Fibroblast of gingiva (primary cell): ENCODE measurements at places on chromosomes 2 and 18.
A peak's percentile ranks its signal among the peaks of the same experiment; 100 is the strongest.

GRCh38 chr2:239960929-239961661 lies 64.0 kb downstream of the NDUFA10 start:
- no peak for DNase-seq

DNA sequence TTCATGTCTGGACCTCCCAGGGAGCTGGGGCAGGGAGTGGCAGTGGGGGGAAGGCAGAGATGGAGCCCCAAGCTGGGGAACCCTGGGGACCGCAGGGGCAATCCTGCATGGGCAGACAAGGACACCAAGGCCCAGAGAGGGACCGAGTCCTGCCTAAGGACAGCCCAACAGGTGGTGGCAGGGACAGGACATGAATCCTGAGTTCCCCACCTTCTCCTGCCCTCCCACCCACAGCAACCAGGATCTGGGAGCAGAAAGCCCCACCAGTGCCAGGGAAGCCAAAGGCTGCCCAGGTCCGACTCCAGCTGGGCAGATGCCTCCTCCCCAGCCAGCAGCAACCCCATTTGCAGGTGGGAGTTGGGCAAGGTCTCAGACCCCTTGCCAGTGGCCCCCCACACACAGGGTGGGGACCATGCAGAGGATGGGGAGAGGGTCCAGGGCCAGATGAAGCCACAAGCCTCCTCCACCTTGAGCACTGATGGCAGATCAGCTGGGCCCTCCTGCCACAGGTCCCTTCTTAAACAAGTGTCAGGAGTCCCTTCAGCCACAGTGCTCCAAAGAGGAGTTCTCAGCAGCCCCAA lies 6.3 kb downstream of the ADRA2B start:
- no peak for DNase-seq

DNA sequence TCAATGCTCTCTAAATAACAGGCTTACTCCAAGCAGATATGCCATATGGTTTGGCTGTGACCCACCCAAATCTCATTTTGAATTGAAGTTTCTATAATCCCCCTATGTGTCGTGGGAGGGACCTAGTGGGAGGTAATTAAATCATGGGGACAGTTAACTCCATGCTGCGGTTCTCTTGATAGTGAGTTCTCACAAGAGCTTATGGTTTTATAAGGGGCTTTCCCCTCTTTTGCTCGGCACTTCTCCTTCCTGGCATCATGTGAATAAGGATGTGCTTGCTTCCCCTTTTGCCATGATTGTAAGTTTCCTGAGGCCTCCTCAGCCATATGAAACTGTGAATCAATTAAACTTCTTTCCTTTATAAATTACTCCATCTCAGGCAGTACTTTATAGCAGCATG lies 302.7 kb upstream of the ZC3H15 start:
- DNase-seq: no peak

GRCh38 chr18:33099626-33100025 lies 326.8 kb upstream of the KLHL14 start:
- no peak for DNase-seq

GRCh38 chr2:241833101-241833663 lies 24.2 kb downstream of the NEU4 start:
- peak; percentile 6 for DNase-seq

DNA sequence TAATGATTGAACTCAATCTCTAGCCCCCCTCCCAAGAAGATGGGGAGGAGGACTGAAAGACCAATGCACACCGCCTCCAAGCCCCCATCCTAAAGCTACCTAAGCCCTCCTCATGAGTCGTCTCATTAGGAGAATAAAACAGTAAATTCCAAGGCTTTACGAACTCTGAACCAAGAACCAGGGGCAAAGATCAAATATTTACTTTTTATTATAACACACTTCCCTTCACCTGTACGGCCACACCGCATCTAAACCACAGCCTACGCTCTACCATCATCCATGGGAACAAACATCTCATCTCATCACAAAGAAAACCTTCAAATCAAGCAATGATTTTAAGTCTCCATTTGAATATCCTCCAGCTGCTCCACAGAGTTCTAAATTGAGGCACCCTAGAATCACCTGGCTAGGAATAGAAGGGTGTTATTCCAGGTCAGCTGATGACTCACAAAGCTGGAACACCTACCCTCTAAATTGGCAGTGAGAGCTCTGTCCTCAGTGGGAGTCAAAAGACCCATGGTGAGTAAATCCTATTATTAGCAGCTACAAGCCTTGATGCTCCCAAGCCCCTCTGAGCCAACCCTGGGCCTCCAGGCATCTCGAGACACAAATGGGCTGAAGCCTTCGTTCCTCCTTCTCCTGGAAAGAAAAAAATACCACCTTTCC lies 45.6 kb upstream of the BZW1 start:
- DNase-seq: no peak

DNA sequence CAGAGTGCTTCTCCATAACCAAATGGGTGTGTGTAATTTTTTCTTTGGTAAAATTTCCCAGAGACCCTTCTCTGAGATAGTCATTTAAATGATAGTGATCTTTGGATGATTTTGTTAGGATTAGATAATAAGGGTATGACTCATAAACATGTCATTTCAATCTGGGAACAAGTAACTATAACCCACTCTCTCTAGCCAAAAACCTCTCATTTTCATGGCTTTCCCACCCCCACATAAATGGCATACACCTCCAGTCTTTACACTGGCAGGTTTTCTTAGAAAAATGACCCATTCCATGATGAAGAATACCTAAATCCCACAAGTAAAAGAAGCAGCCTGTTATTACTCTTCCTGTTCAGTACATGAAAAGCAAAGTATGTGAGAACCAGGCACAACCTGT lies 572.0 kb upstream of the ZEB2 start:
- DNase-seq: no peak

DNA sequence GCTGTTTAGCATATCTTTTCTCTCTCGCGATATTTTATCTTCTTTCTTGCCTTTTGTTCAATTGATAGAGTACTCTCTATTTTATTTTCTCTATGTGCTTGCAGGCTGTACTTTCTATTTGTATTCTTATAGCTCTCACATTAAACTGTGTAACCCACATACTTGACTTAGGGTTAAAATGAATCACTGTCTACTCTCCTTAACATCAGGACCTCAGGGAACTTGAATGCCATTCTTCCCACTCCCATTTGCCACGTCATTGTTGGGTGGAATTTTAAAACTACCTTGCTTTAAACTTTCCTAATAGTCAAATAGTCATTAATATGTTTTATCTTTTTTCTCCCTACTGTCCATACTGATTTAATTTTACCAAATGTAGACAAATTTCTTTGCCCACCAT lies 269.7 kb downstream of the ALPK2 start:
- no peak for DNase-seq

DNA sequence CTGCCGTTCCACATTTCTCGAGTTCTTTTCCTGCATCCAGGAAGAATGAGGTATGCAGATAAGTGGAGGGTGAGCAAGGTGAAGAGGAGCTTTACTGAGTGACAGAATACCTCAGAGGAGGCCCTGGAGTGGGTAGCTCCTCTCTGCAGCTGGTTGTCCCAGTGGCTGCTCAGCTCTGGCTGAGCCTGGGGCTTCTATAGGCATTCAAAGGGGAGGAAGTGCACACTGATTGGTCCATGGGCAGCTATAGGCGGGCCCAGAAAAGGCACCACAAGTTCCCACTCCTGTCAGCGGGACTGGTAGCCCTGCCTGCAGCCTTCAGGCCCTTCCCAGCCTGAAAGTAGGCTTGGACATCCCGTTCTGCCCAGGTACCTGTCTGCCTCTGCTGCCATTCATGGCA lies 94.7 kb downstream of the DOK6 start:
- no peak for DNase-seq

DNA sequence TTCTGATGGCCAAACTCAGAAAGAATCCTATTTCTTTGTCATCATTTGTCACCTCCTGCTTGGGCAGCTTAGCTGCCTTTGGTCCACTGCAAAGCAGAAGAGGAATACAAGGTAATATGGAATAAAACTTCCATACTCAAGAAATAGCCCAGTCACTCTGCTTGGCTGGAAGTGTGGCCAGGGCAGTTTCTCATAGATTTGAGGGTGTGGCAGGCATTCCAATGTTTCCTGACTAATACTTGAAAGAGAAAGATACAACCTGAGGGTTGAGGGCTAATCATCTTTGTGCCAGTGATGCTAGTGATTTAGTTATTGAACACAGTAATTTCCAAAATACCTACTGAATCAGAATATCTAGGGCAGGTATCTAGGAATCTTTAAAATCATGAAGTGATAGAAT lies 83.1 kb downstream of the FAM161A start:
- DNase-seq: no peak

- no peak for DNase-seq
Observed at GRCh38 chr18:23968638-23969604, 45.6 kb upstream of the TTC39C start.

DNA sequence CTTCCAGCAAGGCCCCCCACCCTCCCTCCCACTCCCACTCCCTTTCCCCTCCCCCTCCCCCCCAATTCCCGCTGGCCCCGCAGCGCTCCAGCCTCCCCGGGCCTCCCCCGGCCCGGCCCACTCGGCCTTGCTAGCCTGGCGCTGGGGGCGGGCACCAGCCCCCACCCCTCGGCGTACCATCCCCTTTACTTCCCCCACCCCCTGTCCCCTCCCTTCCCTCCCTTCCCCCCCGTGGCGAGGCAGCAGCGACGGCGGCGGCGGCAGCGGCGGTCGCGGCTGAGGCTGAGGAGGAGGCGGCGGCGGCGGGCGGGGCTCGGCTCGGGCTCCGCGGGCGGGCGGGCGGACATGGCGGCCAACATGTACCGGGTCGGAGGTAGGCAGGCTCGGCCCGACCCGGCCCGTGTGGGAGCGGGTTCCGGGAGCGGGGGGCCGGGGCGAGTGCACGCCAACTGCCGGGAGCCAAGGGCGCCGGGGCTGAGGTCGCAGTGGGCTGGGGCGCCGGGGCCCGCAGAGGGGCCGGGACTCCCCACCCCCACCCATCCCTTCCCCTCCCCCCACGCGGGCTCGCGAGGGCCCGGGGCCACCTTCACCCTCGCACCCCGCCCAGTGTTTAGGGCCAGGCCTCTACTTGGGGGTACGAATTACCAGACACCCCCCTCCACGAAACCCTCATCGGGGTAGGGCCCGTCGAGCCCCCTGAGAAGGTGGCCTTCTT lies at the start of gene MTA3:
Gene MTA3 (plus strand): TSS at position 232 of the 715 bp plus-strand sequence. CDS start 114 bp downstream, at position 346.
- DNase-seq: peak; percentile 42

GRCh38 chr2:101763496-101764333 lies 66.2 kb downstream of the MAP4K4 start:
- DNase-seq: peak; percentile 36

DNA sequence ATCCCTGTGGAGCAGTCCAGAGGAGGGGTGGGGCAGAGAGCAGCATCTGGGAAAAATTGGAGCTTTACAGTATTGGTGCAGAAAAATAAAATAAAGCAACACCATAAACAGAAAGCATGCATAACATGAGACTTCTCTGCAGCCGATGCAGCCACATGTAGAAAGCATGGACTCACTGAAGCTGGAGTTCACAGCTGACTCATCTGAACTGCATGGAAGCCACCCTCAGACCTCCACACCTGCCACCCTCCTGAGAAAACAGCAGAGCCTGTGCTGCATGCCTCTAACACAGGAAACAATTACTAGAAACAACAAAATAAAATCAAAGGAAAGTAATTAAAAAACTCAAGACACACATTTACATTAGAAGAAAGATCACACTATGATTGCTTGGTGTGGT lies 169.4 kb upstream of the ALKAL2 start:
- DNase-seq: no peak

GRCh38 chr18:75253043-75253442 lies 42.4 kb downstream of the TSHZ1 start:
- DNase-seq: no peak

GRCh38 chr18:6270771-6271216 lies 143.9 kb downstream of the L3MBTL4 start:
- DNase-seq: no peak

DNA sequence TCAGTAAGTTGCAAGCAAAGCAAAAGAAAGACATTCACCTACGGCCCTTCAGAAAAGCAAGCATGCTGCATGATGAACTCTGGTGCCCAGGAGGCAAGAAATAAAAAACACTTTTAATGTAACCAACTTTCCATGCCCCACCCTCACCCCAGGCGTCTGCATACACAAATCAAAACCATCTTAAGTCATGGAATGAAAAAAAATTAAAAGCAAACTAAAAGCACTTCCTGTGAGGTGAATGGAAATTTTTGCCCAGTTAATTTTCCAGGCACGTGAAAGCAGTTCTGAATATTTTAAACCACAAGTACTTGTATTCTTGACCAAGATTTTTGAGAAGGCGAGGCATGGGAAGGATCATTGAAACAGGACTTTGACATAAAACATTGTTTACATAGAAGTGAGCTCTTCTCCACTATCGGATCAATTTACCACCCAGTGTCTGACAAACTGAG lies 2.5 kb upstream of the ICOS start:
- peak; percentile 15 for DNase-seq
